Omental fat pad (tissue), 4 donors: ENCODE measurements at places on chromosomes 4 and X. TPM values are rescaled to one million over a fixed set of nuclear protein-coding genes. Genes with fewer than 3 reads are reported as not detected.

The ARHGEF6 gene
- 60.7 TPM for total RNA-seq

The AKAP14 gene
- total RNA-seq: not detected

The GYPE gene
- total RNA-seq: 1.4 TPM

The DCLK2 gene
- 5.4 TPM for total RNA-seq

The H2BW2 gene
- not detected for total RNA-seq

The USP46 gene
- 7.0 TPM for total RNA-seq

The GRPR gene
- total RNA-seq: 0.63 TPM
